Activated T-cell treated with anti-CD3 and anti-CD28 coated beads, Interleukin-2, amount 50 U/mL, for 48 hours (primary cell): ENCODE measurements at places on chromosomes 12 and 14.

DNA sequence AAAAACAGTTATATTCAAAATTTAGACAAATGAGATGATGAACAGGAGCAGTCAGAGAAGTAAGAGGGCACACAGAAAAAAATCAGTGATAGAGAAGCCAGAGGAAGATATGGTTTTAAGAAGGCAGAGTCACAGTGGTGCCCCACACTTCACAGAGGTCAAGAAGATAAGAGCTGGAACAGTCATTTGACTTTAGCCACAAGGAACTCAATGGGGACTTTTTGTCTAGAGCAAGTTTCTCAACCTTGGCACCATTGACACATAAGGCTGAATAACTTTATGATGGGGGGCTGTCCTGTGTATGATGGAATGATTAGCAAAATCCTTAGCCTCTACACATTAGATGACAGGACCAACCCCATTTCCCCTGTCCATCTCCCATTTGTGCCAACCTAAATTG is 172.8 kb upstream of the PLEKHG7 start:
- DNase-seq = no peak

DNA sequence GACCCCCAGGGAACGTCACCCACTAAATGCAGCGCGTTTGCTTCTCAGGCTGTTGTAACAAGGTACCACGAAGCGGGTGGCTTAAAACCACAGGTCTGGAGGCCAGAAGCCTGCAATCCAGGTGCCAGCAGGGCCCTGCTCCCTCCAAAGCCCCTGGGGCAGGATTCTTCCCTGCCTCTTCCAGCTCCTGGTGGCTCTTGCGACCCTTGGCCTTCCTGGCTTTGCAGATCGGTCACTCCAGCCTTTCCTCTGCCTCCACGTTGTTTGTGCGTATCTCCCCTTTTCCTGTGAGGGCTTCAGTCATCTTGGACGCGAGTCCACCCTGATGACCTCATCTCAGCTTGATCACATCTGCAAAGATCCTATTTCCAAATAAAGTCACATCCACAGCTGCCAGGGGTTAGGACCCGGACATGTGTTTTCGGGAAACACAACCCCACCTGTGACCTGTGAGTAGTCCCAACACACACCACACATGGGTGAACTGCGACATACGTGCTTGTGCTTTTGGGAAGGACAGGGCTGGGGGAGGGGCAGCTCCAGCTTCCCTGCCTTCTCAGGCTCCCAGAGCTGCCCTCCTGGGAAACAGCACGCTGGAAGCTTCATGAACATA is 114.5 kb upstream of the NCOR2 start:
- DNase-seq = no peak

DNA sequence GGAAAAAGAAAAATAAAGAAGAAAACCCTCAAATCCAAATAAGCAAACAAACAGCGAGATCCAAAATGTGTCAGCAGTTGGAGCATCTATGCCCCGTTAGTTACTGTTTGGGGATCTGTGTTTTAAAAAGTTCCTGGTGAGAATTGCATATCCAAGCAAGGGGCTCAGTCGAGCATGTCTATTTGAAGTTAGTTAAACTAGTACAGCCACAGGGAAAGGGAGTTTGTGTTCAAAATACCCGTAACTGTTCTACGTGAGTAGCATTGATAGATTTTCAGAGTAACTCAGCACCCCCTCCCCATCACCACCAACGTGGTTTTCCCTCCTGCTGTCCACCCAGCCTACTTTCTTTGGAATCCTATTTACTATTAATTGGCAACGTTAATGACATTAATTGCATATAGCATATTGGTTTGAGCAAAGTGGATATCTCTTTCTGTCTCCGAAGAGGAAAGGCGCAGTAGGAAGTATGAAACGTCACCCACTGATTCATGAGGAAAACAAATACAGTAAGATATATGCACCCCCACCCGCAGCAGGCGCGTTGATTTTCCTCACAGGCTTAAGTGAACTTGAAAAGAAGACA is 1.5 kb downstream of the NPAS3 start:
- DNase-seq = no peak

DNA sequence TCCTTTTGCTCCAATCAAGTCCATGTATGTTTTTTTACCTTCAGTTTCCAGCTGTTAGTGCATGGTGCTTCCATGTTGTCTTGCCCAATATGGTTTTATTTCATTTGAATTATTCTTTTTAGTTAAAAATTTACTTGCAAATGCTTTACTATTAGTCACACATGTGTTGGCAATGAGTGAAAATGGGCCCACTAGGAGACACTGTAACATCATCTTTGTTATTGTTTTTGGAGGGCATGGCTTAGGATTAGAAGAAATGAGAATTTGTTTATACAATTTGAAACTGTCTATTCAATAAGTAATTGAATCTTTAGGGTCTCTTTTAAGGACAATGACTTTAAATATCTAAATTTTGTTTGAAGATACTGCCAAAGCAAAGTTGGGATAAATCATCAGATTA is 133.7 kb downstream of the BRMS1L start:
- DNase-seq = no peak

- DNase-seq = no peak
Measured at GRCh38 chr12:31220061-31220460, 105.9 kb downstream of the SINHCAF start.

- DNase-seq = no peak
Measured at GRCh38 chr12:51128919-51129318, 44.0 kb downstream of the TFCP2 start.

- DNase-seq = no peak
Measured at GRCh38 chr12:105057174-105057573, 27.1 kb downstream of the ALDH1L2 start.

DNA sequence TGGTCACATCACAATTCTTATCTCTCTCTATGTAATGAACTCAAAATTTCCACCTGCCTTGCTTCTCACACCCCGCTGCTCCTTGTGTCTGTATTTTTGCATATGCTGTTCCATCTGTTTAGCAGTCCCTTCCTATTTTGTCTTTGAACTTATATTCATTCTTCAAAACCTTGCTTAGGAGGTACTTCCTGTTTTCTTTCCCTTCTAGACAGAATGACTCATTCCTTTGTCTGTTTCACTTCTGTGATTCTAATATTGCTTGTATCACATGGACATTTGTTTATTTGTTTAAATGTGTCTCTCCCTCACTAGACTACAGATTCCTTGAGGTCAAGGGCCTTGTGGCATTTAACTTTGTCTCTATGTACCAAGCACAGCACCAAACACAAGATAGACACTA is 424.2 kb downstream of the ETNK1 start:
- DNase-seq = no peak

DNA sequence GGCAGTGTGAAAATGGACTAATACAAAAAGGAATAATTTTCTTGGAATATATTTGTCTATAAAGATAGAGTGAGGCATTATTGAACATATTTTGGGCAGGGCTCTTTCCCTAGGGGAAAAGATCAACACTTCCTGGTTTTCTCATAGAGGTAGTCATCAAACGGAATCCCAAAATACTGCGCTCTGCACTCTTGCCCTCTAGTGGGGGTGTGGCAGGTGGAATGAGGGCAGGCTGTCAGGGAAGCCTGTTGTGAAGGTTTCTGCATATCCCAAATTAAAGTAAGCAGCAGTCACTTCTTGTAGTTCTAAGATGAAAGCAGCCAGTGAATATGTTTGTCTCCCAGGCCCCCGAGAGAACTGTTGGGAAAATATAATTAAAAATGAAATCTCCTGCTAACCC is 666.8 kb upstream of the TMEM132C start:
- no peak for DNase-seq

- DNase-seq = no peak
Measured at GRCh38 chr14:92759679-92760523, 11.5 kb upstream of the LGMN start.

DNA sequence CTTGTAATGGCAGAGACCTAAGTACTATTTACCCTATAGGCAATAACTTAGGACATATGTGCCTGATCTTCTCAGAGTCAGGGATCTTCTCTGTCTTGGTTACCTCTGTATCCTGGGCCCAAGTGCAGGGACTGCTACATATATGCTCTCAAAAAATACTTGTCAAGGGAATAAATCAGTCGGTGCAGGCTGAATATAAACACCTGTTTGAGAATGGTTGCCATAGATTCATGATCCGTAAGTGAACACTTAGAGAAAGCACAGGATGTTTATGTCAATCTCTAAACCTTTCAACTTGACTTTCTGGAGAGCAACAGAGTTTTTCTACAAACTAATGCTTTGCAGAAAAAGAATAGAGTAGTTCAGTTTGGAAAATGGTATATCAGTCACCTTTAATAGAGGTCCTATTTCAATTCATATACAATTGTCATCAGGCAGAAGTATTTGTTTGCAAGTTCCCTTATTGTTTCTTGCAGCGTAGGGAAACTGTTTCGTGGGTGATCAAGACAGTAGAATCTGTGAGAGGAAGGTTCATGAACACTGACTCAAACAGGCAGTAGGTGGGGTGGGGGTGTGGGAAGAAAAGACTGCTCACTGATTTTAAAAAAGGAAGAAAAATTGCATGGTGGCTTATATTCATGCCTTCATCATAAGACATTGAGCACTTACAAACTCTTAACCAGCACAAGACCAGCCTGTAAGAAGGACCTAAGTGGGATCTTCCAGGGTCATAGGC is 6.0 kb upstream of the UBE2N start:
- no peak for DNase-seq

DNA sequence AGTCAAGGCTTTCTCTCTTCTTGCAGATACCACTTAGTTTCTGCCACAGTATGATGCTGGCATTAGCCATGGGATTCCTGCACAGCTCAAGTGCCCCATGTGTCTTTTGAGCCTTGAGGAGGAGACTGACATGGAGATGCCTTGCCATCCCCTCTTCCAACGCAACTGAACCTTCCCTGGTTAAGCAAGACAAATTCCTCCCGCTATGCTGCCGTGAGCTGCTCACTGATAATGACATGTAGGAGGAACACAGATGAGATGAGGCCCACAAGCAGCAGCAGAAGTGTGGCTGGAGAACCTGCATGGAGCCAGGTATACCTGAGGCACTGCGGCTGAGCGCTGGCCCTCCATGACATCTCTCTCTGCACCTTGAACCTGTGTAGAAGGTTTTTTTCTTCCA is 15.4 kb upstream of the PPP1R1A start:
- DNase-seq = no peak

DNA sequence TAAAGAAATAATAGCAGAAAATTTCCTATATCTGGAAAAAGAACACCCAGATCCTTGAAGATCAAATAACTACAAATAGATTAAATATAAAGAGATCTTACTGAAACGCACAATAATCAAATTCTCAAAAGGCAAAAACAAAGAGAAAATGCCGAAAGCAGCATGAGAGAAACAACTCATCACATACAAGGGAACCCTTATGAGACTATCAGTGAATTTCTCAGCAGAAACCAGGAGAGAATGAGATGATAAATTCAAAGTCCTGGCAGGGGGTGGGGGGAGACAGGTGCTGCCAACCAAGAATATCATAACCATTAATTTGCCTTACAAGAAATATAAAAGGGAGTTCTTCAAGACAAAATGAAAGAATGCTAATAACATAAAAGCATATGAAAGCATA is 73.7 kb downstream of the CEP128 start:
- no peak for DNase-seq

DNA sequence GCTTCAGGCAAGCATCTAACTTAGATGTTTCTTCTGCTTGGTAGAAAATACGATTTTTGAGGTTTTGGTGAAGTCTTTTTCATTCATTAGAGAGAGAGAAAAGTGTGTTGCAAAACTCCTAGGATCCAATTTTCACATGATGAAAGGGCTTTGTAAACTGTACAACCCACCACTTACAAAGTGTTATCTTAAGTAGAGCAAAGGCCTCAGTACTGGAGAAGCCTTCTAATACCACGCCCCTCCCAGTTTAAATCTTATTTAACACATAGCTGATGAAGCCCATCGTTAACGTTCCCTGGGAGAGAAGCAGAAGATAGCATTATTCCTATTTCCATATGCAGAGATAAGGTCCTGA is 869 bp downstream of the APOLD1 start:
- no peak for DNase-seq

DNA sequence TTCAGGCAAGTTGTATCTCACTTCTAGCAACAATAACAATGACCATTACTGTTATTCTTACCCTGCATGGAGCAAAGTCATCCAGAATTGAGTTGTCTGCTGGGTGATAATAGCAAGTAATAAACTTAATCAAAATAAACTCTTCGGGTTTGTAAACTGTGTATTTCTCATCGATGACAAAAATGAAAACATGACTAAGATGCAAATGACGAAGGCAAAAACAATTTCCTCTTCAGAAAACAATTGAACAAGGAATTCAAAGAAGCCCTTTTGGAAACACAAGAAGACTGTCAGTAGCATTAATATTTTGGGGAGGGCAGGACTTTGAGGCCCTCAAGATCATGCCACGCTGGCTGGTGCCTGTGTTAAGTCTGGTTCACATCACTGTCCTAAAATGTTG is 232.0 kb downstream of the BTG1 start:
- no peak for DNase-seq

DNA sequence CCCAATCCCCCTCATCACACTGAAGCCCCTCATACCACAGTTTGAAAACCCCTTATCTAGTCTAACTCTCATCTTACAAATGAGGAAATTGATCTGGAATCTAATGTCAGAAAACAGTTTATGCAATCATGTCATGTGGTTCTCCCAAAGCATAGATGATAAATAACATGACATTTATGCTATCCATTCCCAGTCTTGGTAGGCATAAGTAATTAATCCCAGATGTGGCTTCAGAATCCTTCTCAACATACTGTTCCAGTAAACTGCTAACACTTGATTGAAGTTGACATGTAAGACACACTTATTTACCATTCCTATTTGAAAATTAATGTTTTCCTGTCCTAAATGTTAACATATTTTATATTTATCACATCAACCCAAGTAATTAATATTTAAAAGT is 168.7 kb downstream of the GALC start:
- no peak for DNase-seq

DNA sequence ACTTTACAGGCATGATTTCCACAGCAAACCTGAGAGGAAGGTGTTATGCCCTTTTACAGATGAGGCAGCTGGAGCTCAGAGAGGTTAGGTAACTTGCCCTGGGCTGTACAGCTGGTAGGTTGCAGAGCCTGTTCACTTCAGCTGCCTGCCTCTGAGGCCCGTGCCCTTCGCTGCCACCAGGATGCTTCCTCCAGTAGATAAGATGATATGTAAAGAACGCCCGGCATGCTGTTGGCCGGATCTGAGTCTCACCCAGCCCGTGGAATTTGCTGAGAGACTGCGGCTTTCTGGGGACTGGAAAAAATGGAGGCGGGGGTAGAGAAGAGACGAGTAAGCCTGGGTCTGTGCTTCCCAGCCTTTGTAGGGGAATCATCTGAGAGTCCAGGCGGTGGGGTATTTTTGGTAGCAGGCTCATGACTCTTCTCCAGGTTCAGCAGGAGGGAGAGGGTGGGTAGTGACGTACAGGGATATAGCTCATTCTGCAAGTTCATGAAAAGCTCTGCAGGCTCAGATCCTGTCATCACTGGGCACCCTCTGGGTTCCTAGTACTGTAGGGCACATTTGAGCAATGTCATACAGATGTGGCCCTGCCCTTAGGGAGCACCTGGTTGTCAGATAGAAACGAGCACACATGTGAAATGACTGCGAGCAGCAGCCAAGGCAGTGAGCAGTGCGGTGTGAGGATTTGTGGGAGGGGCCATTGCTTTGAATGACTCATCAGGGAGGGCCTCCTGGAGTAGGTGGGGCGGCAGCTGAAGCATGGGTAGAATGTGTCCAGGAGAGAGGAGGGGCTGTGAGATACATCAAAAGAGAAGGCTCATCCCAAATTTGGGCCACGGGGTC is 159.4 kb downstream of the TSPAN9 start:
- peak; percentile 26 for DNase-seq

GRCh38 chr12:51777457-51777856 is 71.1 kb downstream of the FIGNL2 start:
- DNase-seq = no peak
